ENCODE measurements at places on chromosomes 1 and 21.

DNA sequence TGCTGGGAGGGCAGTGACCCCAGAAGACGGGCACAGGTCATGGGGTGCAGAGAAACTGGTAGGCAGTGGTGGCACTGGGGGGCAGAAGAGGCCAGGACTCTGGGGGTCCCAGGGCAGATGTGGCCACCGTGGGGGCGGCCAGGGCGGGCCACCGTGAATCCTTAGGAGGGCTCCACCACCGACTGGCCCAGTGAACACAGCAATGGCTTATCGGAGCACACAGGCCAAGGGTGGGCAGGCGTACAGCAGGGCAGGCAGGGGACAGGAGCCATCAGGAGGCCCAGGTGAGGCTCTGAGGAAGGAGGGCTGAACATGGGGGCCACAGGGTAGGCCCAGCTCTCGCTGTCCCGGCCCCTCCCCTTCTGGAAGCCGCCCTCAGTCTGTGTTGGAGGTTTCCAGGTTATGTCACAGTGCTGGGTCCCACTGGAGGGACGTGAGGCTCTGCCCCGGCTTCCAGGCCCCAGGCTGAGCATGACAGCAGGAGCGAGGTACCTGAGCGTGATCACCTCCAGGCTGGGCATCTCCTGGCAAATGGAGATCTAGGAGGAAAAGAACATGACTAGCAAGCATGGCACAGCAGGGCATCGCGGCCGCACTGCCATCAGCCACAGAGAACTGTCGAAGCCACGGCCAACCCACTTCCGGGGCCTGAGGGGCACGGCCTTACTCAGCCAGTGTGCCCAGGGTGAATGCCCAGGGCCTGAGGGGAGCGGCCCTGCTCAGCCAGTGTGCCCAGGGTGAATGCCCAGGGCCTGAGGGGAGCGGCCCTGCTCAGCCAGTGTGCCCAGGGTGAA lies 3.7 kb downstream of the CFAP410 start:
- no peak for DNase-seq

- DNase-seq = no peak
Measured at GRCh38 chr1:106249365-106249764, 807.1 kb upstream of the PRMT6 start.

DNA sequence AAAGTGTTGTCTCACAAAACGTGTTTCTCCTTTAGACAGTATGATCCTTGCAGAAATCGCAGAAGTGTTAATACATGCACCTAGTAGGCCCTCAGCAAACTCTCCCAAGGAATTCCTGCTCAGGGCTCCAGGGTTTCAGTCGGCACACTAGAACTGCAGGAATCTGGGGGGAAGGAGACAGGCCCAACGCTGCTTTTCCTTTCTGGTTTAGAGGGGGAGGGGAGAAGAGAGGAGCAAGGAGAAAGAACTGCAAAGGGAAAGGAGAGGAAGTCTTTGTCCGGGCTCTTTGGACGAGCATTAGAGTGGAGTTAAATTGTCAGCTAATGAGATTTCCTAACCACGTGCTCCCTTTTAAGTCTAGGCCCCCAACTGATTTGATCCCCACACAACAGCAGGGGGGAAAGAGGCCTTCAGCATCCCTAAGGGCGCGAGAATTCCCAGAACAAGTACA lies 103.7 kb upstream of the SOD1 start:
- no peak for DNase-seq

- no peak for DNase-seq
Measured at GRCh38 chr1:109803901-109804331, 40.2 kb upstream of the EPS8L3 start.

DNA sequence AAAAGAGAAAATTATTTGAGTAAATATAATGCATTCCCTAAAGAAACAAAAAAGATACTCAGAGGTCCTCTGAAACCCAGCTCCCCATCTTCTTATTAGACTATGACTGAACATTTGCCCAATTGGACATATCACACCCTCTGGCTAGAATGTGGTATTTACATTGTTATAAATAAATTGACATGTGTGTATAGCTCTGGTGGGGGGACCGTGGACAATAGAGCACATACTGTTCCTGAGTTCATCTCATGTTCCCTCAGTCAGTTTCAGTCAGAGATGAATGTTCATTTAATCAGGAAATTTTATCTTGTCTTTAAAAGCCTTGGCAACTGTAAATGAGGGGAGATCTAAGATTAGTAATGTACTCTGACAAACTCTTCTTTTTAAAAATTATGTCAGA lies 459.3 kb upstream of the ADAMTS5 start:
- DNase-seq = no peak

- DNase-seq = no peak
Measured at GRCh38 chr1:19878637-19878985, 3.6 kb upstream of the OTUD3 start.

DNA sequence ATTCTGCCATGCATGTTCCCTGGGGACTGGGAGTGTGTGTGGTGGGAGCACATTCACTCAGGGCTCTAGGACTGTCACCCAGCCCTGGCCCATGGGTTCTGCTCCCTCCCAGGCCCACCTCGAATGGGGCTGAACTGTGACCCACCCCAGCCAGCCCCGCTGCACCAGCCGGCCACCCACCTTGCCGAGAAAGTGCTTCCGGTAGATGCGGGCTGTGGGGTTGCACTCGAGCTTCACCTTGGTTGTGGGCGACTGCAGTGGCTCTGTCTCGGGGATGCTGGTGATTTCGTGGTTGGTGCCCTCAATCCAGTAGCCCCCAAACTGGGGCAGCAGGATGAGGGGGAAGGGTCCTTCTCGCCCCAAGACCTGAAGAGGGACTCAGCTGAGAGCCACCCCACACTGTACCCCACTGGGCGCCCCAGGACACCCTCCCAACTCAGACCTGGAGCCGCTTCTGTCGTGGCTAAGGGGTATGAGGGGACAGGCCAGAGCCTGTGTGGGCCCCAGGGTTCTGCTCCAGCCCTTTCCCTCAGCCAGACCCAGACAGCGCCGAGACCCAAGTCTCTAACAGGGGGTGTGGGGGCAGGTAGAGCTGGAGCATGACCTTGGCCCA lies 51.9 kb downstream of the RAP1GAP start:
- DNase-seq = no peak

DNA sequence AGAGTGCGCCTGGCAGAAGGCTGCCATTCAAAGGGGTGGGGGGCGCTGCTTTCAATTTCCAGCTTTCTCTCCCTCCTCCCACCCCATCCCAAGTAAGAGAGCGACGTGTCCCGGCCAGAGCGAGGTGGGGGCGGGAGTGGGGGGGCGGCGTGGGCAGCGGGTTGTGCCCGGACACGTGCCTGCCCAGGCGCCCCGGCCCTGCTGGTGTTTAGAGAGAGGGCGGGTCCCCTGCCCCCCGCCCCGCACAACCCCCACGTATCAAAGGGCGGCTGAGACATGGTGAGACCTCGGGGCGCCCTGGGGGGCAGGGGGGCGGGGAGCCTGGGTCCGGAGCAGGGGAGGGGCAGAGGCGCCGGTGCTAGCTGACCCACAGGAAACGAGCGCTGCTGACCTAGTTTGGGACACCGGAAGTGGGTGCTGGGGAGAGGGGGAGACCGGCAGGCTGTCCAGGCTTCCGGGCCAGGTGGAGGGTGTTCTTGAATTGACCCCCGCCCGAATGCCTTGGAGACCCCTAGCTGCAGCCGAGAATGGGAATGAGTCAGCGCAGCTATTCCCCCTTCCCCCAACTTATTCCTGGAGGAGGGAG lies 1.3 kb downstream of the ZBTB7B start:
- no peak for DNase-seq

DNA sequence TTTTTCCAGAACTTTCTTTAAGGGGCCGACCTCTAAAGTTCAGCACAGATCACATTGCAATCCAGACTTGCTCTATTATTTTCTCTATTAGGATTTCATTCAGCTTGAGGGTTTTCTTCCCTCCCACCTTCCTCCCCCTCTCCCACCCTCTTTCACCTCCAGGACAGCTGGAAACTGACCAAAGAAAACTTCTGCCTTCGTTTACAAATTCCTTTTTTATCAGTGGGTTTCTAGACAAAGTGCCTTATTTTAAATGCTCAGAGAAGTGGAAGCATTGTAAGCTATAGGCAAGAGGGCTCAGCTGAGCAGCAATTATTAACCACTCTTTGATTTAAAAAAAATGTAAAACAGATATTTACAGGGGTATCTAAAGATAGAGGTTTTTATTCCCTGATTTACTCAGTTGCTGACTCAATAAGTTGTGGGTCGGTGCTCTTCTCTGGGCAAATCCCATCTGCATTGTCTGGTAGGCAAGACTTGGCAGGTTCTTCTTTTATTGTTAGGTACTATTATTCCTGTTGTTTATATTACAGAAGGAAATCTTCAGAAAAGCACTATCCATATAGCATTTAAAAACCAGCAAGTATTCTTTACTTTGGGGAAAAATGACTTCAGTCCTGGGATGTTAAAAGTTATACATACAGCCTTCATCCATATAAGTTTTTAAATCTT lies 277.0 kb upstream of the C1orf105 start:
- no peak for DNase-seq

GRCh38 chr1:239293350-239294110 lies 92.8 kb upstream of the CHRM3 start:
- DNase-seq = no peak

GRCh38 chr21:45126204-45126626 lies 51.8 kb downstream of the ADARB1 start:
- DNase-seq = no peak

- no peak for DNase-seq
Measured at GRCh38 chr1:164613176-164613575, 54.2 kb downstream of the PBX1 start.

DNA sequence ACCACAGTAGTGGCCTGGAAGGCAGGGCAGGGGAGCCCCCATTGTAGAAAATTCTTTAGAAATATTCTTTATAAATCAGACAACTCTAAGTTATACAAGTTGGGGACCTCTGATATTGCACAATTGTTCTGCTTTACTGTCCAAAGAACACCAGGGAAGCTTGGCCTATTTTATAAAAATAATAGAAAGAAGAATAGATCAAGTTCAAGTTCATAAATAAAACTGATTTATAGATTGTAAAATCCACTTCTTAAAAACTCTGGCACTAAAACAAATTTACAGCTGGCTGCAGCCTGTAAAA lies 55.0 kb upstream of the GALNT2 start:
- DNase-seq = no peak

GRCh38 chr1:167617153-167618147 lies 12.6 kb upstream of the RCSD1 start:
- no peak for DNase-seq

GRCh38 chr1:30971496-30971895 lies 62.9 kb upstream of the SDC3 start:
- DNase-seq = no peak

GRCh38 chr1:160309571-160309970 lies 24.6 kb upstream of the PEX19 start:
- DNase-seq = no peak

- peak; percentile 66 for DNase-seq
Measured at GRCh38 chr1:151839457-151840403, at the start of gene C2CD4D. Gene C2CD4D (minus strand): TSS chr1:151839820. CDS start chr1:151838989, 831 bp downstream.

GRCh38 chr1:207093944-207094343 lies 5.3 kb downstream of the C4BPB start:
- no peak for DNase-seq

- DNase-seq = no peak
Measured at GRCh38 chr1:54278941-54279422, 79.0 kb downstream of the MRPL37 start.

DNA sequence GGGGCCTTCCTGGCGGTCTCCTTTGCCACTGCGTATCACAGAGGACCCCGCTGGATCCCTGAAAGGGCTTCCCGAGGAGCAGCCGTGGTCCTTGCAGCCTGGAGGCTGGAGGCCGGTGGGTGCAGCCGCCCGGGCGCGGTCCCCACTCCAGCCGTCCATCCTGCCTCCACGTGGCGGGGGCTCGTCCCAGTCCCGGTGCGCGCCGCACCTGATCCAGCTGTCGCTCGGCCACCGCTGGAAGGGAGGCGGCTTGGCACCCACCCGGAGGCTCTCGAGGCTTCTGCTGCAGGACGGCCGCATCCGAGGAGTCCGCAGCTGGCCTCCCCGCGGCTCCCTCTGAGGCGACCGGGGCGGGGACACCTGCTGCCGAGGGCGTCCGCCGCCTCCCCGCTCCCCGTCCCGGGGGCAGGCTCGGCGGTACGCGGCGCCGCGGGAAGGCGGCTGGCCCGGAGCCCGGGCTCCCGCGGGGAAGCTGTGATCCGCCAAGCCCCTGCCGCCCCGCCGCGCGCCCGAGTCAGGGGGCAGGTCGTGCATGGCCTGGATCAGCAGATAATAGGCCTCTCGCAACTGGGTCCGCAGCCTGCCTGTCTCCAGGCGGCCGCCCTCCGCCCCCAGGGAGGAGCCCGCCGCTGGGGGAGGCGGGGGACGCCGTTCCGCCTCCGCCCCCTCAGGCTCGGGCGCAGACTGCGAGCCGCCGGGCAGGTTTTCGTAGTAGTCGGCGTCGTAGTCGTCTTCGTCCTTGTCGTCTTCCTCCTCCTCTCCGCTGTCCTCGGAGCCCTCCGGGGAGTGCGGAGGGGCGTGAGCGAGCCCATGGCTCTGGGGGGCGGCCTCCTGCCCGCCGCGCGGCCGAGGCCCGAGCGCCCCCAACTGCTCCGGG lies at the start of gene SYDE2:
Gene SYDE2 (minus strand): TSS at position 554 of the 877 bp plus-strand sequence. CDS start 20 bp downstream, at position 534.
- peak; percentile 62 for DNase-seq

GRCh38 chr1:7570311-7570710 lies 200.8 kb upstream of the VAMP3 start:
- DNase-seq = no peak

- no peak for DNase-seq
Measured at GRCh38 chr1:92691925-92692324, 93.0 kb downstream of the EVI5 start.

GRCh38 chr1:78104322-78104721 lies 58.6 kb downstream of the GIPC2 start:
- DNase-seq = no peak

GRCh38 chr1:204673909-204674649 lies 11.5 kb downstream of the LRRN2 start:
- no peak for DNase-seq

- DNase-seq = no peak
Measured at GRCh38 chr1:232904566-232904965, 45.8 kb upstream of the NTPCR start.

- no peak for DNase-seq
Measured at GRCh38 chr1:107877092-107877491, 87.9 kb downstream of the VAV3 start.

DNA sequence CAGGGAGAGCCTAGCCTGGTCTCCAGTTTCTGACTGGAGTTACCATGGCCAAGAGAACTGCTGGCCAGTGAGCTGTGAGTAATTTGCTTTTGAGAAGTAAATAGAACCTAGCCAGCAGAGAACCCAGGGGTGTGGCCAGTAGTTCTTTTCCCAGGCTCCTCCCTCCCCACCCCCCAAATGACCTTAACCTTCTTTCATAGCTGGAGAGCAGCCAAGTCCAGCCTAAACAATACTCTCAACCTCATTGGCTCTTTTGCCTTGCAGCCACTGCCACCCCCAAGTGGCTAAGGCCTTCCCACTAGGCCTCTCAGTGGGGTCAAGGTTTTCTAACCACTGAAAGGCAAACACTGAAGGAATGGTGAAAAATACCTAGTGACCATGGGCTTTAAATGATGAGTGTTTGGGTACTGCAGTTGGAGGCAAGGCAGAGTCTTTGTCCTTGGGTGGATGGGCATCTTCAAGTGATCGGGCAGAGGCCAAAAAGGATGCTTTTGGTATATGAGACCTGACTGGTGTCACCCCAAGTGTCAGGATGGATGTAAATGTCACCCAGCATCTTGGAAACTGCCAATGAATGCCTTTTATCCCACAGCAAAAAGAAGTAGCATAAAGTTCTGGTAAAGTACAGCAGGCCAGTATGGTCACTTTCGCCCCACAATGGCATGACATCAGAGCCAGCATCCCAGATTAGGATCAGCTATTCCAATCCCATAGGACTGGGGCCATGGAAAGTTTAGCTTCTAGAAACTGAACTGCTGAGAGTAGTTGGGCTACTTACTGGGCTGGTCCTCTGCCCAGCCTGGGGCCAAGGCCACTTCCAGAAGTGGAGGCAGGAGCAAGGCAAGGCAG lies 3.5 kb upstream of the PIGV start:
- DNase-seq = no peak

All from activated T-helper 9 cell treated with anti-CD3 and anti-CD28 coated beads, Interleukin-2, amount 50 U/mL, for 16 hours (primary cell).